ENCODE measurements at places on chromosomes 1 and 21.

GRCh38 chr1:166858726-166859419 is 17.2 kb downstream of the TADA1 start:
- DNase-seq, result no peak

DNA sequence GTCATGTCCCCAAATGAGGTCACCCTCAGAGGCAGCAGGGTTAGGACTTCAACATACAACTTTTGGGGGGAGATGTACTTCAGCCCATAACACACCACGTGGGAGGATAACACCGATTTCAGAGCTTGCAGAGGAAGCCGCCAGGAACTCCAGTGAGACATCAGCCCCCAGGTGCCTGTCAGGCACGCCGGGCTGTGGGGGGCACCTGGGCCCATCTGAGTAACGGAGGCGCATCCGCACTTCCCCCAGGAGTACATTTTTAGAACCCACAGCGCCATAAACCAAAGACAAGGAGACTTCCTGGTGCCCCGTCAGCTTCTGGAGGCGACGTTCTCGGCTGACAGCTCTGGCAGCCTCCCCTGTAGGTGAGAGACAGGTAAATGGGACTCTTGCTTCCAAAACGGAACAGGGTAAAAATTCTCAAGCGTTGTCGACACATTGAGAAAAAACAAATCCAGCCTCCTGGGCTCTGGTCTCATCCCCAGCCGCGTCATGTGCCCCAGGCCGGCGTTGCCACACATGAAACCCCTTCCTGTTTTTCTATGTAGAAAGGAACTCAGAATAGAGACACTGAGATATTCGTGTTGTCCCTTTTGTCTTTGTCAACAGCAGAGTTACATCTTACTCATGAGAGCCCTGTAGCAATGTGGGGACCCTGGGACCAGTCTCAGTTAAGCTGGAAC is 93.3 kb downstream of the PDE9A start:
- peak; percentile 1 for DNase-seq

- no peak for DNase-seq
These were observed 318.9 kb downstream of the AJAP1 start for GRCh38 chr1:4973341-4973740.

- no peak for DNase-seq
These were observed 172.8 kb downstream of the CLEC20A start for GRCh38 chr1:178324003-178324402.

DNA sequence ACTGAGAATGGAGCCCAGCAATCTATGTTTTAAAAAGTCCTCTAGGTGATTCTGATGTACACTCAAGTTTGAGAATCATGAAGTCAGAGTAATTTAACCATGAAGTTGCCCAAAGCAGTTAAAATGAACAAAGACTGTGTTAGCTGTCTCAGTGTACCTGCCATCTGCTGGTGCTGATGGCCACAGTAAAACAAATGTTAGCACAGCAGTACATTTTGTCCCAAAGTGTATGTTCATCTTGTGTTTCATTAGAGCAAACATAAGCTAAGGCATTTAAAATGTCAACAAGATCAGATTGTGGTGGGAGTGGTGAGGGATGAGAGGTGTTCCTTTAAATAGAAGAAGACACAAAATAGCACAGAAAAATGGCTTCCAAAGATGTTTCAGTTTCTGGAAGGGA is 31.1 kb downstream of the FYB2 start:
- DNase-seq, result no peak

DNA sequence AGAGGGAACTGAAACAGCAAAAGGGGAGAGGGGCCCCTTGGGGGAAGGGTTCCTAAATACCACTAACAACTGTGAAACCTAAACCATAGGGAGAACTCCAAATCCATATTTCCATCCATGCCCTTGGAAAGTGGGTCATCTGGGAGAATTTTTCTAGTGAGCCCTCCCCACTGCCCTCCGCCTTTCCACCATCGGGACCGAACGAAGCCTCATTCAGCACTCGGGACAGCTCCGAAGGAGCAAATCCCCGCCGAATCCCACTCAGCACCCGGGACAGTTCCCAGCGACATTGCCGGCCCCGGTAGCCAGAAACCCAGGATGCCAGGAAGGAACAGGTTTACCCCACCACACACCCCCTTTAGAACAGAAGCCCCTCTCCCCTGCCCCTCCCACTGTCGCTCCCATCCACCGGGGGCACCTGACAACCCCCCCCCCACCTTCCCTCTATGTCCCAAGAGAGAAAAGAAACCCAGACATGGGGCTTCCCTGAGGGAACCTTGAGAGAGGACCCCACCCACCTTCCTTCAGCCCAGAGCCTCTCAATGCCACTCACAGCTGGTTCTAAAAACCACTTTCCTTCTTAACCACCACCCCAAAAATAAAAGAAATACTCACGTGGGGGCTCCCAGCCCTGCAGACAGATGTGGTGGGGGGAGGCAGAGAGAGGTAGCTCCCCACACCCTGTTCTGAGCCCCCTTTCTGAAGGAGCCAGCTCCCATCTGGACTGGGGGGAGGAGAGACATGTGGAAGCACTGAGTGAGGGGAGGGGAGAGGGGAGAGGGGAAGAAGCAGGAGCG is 4.5 kb downstream of the DLGAP3 start:
- no peak for DNase-seq

DNA sequence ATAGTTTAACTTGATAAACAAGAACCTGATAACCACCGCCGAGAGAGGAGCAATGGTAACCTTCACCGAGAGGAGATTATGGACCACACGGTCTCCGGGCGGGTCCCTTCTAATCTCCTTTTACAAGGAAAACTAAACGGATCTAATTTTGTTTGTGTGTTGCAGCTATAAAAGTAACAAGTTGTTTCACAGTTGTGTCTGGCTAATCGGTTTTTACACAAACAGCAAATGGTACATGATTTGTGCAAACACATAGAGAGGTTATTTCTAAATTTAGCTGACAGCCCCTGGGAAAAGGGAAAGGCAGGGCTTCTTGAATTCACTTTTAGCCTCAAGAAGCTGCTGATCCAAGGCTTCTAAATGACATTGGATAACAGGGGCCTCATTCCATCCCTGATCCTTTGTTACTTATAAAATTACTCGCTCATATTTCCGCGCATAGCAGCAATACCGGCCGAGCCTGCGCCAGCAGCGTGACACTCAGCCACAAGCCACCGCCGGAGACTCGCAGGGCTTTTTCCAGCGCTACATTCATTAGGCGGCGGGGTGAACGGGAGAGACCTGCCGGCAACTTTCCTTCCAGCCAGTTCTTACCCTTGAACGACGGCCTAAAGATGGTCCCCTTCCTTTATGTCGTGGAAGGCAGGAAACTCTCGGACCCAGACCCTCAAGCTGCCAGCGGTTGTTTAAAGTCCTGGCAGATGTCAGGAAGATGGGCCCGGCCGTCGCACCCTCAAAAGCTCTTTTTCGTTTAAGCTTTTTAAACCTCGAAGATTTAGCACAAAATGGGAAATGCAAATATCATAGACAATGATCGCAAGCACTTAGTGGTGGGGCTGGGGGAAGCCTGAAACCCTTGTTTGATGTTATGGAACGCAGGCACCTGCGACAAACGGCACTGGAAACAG is 4.4 kb downstream of the FOXD3 start:
- no peak for DNase-seq

DNA sequence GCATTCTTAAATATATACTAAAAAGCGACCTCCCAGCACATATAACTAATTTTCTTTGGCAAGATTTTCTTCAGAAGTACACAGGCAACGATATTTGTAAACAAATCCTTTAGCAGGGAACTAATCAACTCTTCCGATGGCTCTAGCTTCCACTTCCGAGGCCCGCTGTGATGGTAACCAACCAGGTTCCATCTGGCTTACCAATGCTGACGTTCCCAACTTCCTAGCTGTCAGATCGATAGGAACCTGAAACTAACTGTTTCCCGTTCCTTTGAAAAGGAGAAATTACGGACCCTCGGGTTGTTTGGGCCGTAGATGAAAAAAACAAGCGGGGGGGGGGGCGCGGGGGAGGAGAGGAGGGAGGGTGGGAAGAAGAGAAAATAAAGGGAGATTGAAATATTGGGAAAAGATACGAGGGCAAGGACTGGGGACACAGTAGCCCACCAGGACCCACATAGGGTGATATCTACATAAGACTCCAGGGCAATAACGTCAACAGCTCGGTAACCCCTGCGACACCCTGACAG is 513 bp downstream of the GTF2B start:
- DNase-seq, result no peak

DNA sequence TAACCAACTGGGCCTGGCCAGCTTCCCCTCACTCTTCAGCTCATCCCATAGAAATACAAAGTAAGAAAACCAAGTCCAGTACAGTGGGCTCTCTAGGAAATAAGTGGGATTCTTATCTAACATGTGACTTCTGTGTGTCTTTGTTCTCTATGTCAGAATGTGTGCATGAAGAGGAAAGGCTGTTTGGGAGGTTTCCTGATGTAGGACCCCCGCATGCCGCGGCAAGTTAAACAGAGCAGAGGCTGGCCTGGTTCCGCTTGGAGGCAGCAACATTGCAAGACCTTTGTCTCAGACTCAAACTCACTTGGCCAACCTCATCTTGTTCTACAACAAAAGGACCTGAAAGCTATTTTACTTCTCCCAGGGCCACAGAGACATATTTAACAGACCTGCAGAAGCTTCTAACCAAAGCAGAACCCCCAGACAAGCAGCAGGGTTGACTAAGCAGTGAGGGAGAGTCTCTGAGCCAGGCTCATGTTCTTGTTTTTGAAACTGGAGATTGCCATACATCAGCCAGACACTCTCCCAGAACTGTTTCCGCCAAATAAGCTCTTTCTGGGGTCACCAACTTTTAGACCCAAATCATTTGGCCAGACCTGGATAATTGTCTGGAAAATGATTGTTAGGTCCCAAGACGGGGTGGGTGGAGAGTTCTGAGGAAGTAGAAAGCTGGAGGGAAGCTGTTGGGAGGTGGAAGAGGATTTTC is 6.2 kb downstream of the MTARC2 start:
- no peak for DNase-seq

GRCh38 chr21:41207401-41208375 is 39.7 kb downstream of the BACE2 start:
- DNase-seq, result no peak

DNA sequence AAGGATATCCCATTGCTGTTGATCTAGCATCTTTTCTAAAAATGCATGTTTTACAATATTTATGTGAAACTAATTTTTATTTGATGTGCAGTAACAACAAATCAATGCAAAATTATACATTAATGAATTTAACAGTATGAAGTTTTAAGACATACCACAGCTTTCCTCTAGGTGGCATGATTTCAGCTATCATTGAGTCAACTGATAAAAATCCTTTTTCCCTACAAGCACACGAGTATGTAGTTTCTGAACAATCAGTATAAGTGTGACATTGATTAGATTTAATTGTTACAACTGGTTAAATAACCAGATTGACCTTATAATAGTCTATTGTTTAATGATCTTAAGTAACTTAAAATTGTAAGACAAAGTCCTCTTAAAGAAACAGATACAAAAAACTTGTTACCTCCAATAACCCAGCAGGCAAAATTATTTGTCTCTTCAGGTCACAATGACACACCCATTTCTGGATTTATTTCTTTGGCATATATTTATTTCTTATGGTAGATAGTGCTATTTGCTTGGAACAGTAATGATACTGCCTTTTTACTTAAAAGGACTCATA is 5.8 kb upstream of the TGFB2 start:
- DNase-seq, result no peak

DNA sequence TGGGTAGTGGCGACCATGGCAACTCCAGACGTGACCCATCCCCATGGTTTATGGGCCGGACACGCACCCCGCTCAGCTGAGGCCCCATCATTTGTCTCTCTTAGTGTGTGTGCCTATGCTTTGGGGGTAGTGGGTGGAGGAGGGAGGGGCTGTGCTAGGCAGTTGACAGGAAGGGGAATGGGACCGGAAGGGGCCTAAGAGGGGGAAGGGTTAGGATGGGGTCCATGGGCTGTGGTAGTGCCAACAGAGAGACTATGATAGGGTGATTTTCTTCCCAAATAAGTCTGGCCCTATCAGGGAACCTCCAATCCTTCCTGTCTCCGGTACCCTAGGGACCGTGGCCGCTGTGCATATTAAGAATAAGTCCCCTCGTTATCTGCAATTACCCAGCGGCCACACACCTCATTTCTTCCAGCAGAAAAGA is 9.9 kb downstream of the DMAP1 start:
- no peak for DNase-seq

DNA sequence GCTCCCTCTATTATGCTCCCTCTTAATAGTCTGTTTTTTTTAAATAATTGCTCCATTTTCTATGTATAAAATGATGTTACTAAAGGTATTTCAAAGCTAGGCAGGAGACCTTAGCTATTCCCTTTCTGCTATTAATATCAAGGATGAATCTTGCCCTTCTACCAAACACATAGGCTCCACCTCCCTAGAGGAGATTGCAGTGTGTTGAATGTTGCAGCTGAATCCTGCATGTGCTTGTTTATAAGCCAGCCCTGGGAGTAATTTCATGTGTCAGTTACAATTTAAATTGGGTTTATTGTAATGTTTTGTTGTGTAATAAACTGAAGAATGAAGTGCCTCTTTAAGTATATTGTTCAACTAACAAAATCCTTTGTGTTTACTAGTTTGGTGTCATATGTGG is 66.0 kb downstream of the TMEM200B start:
- DNase-seq, result no peak

DNA sequence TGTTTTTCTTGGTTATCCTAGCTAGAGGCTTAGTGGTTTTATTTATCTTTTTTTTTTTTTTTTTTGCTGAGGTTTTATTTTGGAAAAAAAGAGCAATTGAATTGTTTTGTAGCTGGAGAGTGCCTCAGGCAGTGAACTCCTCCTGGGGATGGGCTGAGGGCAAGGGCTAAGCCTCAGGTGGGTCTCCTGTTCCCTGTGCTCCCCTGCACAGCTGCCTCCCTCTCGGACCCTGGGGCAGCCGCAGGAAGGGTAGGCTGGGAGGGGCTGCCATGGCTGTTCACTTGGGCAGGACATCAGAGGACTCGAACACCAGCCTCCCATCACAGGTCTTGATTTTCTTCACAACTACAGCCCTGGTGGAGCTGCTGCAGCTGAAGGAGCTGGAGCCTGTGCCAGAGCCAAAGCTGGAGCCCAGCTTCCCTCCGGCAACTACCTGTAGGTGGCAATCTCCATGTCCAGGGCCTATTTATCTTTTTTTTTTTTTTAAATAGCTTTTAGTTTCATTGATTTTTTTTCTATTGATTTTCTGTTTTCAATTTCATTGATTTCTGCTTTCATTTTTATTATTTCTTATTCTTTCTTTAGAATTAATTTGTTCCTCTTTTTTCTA is 28.9 kb downstream of the LEPR start:
- no peak for DNase-seq

- no peak for DNase-seq
These were observed 208 bp upstream of the MYBPH start for GRCh38 chr1:203175827-203176241.

GRCh38 chr1:169523904-169524303 is 38.2 kb upstream of the SLC19A2 start:
- DNase-seq, result no peak

GRCh38 chr21:35743571-35743970 is 316.8 kb downstream of the SETD4 start:
- no peak for DNase-seq
